ENCODE measurements at places on chromosomes 5 and 9.
A peak's percentile ranks its signal among the peaks of the same experiment; 100 is the strongest.

- DNase-seq, result no peak
Observed at GRCh38 chr9:13020146-13021040, 245.6 kb downstream of the LURAP1L start.

DNA sequence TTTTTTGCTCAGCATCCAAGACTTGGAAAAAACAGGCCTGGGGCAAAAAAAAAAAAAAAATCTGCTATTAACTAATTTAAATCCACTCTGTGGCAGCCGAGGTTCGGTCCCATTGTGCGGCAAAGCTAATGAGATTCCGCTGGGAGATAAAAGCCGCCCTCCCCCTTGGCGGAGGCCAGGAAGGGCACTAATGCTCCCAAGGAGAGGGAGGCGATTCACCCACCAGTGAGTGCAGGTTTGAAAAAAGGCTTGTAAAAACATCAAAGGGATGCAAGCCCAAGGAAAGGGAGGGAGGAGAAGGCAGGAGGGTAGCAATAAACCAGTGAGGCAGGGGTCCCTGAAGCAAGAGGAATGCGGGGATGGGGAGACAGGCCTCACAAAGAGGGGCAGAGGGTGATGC lies 129.5 kb upstream of the RAPGEF1 start:
- DNase-seq, result no peak

DNA sequence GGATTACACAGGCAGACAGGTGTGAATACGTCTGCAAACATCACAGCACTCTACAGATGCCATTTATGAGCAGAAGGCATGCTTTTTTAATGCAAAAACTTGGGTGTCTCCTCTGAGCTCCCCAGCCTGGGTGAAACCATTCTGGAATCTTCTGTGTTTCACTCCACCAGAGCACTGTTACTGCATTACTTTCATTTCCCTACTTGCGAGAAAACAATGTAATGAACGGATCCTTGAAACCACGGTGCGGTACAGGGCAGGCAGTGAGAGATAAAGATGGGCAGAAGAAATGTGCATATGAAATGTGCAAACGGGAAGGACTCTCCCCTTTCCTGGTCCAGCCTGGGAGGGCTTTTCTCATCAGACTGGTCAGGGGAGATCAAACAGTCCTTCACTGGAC lies 584.3 kb upstream of the KLF4 start:
- DNase-seq, result no peak

- DNase-seq, result no peak
Observed at GRCh38 chr9:101579711-101580545, 14.8 kb downstream of the PPP3R2 start.

DNA sequence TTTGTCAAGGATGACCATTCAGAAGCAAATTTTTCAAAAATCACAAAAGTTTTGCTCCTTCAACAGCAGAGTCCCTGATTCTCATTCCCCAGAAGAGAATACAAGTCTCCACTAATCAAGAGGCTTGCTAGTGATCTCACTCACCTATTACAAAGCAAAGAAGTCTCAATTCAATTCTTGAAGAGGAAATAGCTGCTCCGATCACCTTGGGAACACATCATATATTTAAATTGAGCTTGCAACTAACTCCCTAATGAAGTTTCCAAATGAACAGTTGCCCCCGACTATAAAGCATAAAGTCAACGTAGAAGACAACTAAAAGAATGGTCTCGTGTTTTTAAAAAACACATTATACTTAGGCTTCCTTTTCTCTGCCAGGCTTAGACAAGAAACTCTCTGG lies 1.6 kb downstream of the LIFR start:
- no peak for DNase-seq

DNA sequence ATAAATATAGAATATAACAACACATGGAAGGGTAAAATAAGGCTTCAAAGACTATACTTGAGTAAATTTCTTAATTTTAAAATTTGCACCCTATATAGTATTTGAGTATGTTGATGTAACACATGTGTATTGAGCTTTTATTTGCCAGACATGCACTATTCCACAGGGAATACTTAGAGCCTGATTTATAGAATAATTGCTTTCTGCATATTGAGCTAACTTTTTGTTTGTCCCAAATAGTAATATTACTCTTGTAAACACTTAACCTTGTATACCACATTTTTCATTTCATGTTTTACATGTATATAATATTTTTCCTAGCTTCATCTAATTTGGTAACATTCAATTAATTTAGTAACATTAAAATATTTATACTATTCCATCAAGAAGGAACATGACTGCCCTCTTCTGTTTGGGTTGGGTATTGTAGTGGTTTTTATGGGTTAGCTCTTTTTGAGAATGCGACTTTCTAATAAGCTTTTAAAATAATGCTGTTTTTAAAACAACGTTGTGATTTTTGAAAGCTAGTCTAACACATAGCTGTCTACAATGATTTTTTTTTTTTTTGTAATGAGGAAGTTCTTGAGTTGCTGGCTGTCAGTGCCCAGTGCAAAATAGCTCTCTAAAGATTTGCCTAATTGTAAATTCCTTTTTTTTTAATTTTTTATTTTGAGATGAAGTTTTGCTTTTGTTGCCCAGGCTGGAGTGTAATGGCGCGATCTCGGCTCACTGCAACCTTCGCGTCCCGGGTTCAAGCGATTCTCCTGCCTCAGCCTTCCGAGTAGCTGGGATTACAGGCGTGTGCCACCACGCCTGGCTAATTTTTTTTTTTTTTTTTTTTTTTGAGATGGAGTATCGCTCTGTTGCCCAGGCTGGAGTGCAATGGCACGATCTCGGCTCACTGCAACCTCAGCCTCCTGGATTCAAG lies 4.8 kb downstream of the SUB1 start:
- DNase-seq, result peak; percentile 27

DNA sequence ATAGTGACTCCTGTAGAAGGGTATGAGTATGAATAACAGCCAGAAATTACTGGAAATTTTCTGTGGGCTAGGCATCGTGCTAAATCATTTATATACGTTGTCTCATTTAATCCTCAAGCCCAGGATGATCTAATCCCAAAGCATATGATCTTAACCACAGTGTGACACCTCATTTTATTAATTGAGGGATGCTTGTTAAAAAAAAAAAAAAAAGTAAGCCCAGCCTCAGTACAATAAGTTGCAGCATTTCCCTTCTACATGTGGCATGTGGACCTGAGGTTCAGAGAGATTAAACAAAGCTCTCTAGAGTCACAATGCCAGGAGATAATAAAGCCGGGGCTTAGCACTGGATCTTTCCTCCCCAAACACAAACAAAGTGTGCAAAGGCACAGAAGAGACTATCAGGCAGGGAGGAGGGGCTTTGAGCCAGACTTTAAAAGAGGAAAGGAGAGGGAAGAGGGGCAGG lies 49.5 kb downstream of the KLF4 start:
- DNase-seq, result no peak

DNA sequence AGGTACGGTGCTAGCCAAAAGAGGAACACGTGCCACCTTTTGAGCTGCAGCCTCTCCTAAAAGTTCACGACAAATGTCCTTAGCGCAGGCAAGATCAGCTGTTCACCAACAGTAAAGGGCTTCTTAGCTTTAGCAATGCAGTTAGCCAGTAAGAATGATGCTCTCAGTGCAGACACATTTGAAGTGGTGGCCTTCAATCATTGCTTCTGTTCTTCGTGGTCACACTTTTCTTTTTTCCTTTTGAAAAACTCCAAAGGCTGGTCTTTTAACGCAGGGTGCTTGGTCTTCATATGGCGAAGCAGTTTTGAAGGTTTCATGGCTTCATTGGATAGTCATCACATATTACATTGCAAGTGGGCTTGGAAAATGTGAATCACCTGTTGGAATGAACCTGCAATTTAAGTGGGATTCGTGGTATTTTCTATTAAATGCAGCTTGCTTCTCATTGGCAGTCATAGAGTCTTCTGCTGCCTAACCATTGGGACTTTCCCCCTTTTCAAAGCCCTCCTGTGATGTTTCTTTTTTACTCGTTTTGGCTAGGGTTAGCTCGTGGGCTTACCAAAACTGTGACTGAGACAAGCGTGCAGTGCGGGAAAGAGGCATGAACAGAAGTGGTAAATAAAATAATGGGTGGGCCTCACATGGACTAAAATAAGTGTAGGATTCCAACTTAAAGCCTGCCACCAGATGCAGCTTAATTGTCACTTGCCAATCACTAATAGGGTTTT lies 100.9 kb downstream of the MRPL36 start:
- DNase-seq, result no peak

DNA sequence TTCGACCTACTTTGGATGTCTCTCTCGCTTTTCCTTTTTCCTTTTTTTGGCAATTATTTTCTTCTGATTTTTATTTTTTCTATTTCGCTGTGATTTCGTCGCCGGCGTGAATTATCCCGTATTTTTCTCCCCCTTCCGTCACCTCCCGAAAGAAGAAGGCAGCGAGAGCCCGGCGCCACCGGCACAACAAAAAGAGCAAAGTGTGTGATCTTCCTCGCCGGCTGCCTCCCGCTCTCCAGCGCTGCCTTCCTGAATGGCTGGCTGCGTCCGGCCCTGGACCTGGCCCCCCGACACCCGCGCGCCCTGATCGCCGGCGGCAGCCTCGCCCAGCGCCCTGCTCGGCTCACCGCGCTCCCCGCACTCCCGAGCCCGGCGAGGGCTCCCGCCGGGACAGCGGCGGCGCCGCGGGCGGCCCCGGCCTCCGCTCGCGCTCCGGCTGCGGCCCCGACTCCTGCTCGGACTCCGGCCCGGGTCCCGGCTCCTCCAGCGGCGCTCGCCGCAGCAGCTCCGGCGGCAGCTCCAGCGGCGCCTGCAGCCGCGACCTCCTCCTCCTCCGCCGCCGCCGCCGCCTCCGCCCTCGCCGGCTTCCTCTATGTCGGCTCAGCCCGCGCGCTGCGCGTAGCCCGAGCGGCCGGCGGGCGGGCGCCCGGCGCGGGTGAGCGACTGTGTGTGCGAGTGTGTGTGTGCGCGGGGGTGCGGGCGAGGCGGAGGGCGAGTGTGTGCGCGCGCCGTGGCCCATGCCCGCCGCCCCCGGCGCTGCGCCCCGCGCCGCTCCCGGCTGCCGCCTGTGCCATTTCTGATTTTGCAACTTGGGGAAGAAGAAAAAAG lies 960 bp downstream of the NR2F1 start:
- no peak for DNase-seq

GRCh38 chr9:124605258-124605657 lies 98.1 kb upstream of the NR5A1 start:
- no peak for DNase-seq

DNA sequence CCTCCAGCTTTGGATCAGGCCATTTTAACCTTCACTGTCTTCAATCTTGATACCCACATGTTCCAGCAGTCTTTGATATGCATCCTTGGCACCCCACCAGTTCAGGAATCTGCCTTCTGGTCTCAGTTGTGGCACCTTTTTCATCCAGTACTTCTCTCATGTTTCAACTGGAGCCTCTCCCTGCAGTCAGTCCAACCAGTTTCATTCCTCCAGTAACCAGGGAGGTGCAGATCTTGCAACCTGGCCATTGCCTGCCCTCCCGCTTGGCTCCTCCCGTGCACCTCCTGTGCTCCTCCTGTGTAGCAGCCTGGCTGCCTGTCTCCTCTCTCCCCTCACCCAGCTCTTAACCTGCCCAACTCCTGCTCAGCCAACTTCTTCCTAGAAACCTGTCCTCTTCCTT lies 20.2 kb downstream of the FUBP3 start:
- no peak for DNase-seq

DNA sequence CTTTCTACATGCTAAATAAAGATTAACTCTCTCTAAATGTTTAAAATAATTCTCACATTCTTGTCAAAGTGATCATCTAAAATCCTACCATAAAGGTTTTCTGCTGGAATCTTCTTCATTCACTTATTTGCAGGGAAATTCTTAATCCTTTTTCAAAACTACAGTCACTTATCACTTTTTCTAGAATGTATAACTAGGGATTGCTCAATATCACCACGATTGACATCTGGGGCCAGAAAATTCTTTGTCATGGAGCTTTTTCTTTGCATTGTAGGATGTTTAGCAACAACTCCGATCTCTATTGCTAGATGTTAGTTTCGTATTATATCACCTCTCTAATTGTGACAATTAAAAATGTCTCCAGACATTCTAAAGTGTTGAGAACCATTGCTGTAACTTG lies 344.9 kb upstream of the PIK3R1 start:
- DNase-seq, result no peak

DNA sequence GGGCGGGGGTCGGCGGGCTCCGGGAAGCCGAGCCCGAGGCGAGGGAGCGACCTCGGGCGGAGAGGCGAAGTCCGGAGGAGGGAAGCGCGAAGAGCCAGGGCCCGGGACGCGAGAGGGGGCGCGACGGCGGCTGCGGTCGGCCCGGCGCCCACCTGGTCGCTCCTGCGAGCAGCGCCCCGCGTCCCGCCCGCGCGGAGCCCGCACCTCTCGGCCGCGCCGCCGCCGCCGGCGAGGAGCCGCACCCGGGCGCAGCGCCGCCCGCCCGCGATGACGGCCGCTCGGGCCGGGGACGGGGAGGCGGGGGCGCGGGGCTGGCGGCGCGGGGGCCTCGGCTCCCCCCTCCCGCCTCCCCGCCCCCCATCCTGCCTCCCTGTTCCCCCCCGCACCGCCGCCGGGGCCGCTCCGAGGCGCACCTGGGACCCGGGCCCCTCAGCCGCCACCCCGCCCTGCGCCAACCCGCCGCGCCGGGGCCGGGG lies 2.6 kb downstream of the NR5A1 start:
- no peak for DNase-seq

DNA sequence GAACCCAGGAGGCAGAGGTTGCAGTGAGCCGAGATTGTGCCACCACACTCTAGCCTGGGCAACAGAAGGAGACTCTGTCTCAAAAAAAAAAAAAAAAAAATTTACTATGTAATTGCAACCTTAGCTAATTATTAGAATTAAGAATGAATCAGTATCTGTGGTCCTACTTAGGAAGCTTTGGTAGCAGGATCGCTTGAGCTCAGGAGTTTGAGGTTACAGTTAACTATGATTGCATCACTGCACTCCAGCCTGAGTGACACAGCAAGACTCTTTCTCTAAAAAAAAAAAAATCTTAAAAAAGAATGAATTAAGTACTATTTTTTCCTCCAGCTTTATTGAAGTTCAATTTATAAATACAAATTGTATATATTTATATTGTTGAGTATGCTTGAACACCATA lies 16.7 kb downstream of the NDUFAF2 start:
- no peak for DNase-seq

GRCh38 chr5:149213264-149213880 lies 58.3 kb upstream of the AFAP1L1 start:
- no peak for DNase-seq

DNA sequence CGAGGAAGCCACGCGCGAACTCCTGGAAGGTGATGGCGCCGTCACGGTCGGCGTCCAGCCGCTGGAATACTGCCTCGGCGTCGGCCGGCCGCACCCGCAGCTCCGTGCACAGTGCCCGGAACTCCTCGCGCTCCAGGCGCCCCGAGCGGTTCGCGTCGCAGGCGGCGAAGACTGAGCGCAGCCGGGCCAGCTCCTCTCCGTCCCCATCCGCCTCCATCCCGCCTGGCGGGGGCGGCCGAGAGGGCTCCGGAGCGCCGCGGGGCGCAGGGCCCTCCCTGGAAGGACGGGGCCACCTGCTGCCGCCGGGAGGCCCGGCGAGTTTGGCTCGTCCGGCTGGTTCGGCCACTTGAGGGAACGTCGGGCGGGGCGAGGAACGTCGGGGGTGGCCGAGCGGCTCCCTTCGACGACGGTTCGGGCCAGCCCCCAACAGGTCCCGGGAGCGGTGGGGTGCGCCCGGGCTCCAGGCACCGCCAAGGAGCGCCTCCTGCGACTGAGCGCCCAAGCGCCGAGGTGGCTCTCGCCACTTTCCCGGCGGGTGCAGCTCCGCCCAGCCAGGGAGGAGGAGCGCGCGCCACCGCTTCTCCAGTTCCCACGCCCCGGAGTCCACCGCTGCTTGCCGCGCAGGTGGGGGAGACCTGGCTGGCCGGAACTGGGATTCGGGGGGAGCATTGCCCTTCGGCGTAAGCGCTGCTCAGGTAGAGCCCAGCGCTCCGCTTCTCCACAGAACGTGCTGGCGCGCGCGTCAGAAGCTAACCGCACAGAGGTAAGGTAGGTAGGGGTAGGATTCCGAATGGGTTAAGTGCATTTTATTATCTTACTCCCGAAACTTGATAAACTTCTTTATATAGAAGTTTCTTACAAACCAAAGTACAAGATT lies at the start of gene RASEF:
Gene RASEF, minus strand, starts transcription at position 492 of the 877 bp plus-strand sequence. Its CDS starts 275 bp downstream, at position 217.
- DNase-seq, result no peak
